ENCODE measurements at places on chromosomes 3 and 15.

- no peak for DNase-seq
Measured at GRCh38 chr15:77455696-77456321, 35.1 kb downstream of the HMG20A start.

DNA sequence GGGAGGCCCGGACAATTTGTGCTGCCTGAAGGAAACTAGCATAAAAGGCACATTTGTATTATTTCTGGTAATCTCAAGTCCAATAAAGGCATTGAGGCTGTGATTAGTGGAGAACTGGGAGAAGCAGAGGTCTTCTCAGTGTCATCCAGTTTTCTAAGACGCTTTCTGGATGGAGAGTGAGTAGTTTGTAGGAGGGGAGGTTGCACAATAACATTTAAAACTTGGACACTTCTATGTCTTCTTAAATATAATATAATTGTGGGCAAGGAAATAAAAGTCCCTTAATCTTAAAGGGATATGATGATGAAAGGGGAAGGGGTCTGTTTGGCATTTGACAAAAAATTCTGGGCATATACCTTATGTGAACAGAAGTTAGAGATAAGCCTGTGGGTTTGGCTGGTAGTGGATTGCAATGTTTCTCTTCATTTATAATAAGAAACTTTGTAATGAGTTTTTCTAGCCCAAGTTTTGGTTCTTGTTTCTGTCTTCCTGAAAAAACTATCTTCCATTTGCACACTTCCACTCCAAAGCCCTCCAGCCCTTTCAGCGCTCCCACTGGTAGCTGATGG is 291.6 kb upstream of the TGFBR2 start:
- DNase-seq: no peak

DNA sequence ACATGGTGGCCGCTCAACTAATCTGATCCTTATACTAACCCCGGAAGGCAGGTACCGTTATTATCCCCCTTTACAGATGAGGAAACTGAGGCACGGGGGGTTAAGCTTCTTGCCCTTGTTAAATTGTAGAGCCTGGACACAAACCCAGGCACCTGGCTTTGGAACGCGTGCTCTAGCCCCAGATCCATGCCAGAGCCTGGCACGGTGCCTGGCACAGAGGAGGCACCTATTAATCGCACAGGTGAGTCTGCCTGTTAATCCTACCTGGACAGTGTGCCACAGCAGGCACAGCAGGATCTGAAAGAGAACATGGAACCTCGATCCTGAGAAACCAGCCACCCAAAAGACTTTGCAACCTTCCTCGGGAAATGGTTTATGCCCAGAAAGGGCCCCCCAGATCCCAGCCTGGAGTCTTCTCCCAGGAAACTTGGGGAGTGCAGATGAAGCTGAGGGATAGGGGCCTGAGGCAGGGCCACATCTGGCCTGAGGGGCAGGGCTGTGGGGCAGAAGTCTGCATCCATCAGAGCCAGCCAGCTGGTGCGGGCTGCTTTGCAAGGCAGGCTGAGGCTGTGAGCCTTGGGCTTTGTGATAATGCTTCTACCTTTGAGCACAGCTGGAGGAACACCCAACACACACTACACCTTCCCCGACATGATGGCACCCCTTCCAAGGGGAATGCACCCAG is 55.3 kb upstream of the SLC6A1 start:
- no peak for DNase-seq

DNA sequence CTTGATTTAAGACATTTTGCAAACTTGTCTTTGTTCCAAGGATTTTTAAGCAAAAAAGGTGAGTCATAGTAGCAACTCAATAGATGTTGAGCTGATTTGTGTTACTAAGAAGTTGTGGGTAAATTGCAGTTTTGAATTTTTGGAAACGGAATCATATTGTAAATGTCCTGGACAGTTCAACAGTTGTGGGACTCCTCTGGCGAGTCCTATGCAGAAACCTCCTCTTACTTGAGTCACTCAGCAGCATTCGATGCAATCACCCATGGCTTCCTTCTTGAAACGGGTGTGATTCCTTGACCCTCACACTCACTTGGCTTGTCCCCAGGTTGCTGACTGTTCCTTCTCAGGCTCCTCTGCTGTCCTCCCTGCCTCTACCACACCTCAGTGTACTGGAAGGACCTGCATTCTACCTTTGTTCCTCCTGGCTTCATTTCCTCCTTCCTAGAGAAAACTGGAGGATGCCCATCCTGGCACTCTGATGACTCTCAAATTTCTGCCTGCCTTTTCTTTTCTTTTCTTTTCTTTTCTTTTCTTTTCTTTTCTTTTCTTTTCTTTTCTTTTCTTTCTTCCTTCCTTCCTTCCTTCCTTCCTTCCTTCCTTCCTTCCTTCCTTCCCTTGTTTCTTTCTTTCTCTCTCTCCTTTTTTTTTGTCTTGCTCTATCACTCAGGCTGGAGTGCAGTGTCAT is 52.8 kb upstream of the DGKG start:
- DNase-seq: peak; percentile 50

DNA sequence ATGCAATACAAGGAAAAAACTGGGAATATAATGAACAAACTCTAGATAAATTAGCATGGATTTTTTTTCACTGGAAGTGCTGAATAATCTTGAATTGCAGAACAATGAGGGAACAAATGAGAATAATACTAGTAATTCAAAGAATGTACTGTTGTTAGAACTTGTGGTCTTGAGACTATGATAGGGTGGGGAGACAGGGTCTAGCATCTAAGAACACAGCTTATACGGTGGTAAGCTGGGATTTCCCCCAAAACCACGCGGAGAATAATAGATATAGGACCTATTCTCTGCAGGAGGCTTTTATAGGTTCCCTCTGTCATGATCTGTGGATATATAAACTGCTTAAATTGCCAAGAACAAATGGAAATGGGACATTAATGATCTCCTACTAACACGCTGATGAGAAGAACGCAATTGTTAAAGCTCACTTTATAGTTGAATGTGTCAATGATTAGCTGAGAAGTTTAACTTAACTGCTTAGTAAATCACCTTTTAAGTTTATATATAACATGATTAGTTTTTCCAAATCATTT is 692.3 kb downstream of the ZPLD1 start:
- no peak for DNase-seq

DNA sequence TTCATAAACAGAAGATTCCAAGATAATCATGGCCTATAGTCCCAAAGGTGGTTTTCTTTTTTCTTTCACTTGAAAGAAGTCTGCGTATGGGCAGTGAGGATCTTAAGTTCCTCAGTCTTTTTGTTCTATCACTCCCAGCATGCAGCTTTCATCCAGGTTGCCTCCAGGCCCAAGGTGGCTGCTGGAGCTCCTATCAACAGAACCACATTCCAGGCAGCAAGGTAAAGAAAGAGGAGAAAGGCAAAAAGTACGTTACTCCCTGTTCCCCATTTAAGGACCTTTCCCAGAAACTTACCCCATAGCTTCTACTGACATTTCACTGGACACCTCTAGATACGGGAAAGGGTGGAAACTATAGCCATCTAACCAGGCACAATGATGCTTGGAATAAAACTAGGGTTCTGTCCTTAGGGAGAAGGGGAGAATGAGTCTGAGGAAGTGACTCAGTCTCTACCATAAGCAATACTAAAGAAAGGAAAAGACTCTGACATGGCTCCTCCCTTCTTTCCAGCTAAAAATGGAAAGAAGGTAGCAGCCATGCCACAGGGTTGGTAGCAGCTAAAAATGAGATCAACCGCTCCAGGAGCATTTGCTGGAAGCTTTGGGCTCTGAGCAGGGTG is 313.9 kb upstream of the NR2E3 start:
- peak; percentile 62 for DNase-seq

DNA sequence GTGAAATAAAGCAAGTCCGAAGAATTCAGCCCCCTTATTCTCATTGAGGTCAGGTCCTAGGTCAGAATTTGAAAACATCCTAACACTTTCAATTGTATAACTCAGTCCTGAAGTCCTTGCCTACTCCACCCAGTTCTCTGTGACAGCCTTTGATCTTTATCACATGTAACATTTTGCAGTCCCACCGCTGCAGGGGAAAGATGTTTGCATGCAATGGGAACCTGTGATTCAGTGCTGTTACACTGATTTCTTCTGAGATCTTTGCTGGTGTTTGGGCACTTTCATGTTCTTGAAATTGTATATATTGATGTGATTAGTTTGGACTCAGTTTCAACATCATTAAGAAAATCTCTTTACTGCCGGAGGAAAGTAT is 18.0 kb upstream of the SECISBP2L start:
- DNase-seq: no peak

GRCh38 chr3:143234526-143234925 is 115.0 kb downstream of the CHST2 start:
- DNase-seq: no peak

- peak; percentile 71 for DNase-seq
Measured at GRCh38 chr15:40456299-40456712, 14.5 kb upstream of the CHST14 start.

GRCh38 chr3:40120806-40121205 is 188.7 kb upstream of the EIF1B start:
- DNase-seq: peak; percentile 59

DNA sequence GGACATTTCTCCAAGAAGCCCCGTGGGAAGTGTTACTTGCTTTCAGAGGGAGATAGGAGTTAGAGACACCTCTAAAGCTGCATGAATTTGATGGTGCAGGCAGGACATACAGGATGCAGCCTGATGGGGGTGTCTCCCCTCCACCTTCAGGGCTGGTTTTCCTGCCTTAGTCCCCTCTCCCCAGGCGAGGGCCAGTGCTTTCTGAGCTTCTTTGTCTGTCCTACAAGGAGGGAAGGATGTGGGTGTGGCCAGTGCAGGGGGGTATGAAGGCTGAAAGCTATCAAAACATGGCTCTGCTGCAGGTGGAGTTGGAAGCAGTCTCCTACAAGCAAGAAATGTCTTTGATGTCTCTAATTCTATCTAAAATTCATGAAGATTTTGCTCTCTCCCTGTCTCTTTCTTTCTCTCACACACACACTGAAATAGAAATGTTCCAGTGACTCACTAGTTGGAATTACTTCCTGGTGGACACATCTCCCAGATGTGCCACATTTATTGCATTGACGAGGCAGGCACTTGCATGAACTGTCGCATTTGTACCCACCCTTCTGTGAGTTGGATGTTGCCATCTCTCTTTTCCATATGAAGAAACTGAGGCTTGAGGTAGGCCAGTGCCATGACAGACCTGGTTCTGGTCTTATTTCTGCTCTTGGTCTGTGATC is 13.9 kb upstream of the PODXL2 start:
- DNase-seq: peak; percentile 30

- no peak for DNase-seq
Measured at GRCh38 chr3:83928391-83928790, 1030.4 kb upstream of the CADM2 start.

DNA sequence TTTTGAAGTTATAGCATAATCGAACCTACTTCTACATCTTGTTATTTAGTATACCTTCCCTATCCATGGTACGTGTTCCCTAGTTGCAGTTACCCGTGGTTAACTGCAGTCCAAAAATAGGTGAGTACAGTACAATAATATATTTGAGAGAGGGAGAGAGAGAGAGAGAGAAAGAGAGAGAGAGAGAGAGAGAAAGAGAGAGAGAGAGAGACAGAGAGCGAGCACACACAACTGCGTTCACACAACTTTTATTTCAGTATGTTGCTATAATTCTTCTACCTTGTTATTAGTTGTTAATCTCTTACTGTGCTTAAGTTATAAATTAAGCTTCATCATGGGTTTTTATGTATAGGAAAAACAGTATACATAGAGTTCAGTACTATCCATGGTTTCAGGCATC is 928.1 kb downstream of the TUSC7 start:
- DNase-seq: no peak

DNA sequence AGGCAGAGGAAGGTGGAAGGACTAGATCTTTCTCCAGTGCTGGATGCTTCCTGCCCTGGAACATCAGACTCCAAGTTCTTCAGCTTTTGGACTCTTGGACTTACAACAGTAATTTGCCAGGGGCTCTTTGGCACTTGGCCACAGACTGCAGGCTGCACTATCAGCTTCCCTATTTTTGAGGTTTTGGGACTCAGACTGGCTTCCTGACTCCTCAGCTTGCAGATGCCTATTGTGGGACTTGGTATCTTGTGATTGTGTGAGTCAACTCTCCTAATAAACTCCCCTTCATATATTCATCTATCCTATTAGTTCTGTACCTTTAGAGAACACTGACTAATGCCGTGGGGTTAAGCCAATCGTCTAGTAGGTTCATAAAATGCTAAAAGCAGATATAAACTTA is 8.8 kb upstream of the B3GNT5 start:
- peak; percentile 61 for DNase-seq

GRCh38 chr15:100772478-100772877 is 107.2 kb upstream of the ALDH1A3 start:
- DNase-seq: no peak

GRCh38 chr15:62909257-62909656 is 133.3 kb upstream of the TPM1 start:
- DNase-seq: no peak

GRCh38 chr15:57308170-57308545 is 68.1 kb upstream of the CGNL1 start:
- no peak for DNase-seq

- DNase-seq: no peak
Measured at GRCh38 chr3:183581496-183582155, 26.1 kb upstream of the KLHL6 start.

GRCh38 chr3:101898752-101899169 is 49.4 kb downstream of the NFKBIZ start:
- no peak for DNase-seq

- DNase-seq: no peak
Measured at GRCh38 chr3:93906245-93906644, 67.5 kb downstream of the PROS1 start.

GRCh38 chr3:168249205-168249549 is 153.5 kb upstream of the GOLIM4 start:
- no peak for DNase-seq

DNA sequence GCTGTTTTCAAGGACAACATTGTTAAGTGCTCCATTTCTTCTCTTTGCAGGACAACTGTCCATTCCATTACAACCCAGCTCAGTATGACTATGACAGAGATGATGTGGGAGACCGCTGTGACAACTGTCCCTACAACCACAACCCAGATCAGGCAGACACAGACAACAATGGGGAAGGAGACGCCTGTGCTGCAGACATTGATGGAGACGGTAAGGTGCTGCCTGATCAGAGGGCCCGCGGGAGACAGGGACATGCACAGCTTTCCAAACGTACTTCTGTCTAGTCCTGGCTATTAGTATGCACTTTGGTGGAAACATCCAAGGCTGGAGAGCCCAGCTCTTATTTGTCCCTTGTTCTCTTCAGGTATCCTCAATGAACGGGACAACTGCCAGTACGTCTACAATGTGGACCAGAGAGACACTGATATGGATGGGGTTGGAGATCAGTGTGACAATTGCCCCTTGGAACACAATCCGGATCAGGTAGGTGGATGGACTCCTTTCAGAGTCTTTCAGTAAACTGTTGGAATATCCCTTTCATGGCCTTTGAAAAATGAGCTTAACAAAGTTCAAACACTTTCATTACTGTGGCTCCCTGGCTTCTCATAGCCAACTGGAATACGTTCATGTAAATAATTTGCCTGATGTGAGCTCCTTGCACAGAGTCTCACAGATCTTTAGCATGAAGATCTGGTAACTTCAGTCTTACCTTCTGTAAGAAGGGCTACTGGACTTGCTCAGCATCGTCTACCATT is 10.4 kb downstream of the THBS1 start:
- peak; percentile 14 for DNase-seq

GRCh38 chr15:76185716-76186115 is 125.6 kb downstream of the ETFA start:
- DNase-seq: peak; percentile 77

Measured in bronchial epithelial cell (primary cell).